ENCODE measurements at places on chromosomes 6 and 20.
A peak's percentile ranks its signal among the peaks of the same experiment; 100 is the strongest.

GRCh38 chr6:115004204-115004603, 661.4 kb upstream of the HS3ST5 start:
- no peak for DNase-seq

GRCh38 chr20:23346002-23346401, 4.6 kb upstream of the NXT1 start:
- no peak for DNase-seq

DNA sequence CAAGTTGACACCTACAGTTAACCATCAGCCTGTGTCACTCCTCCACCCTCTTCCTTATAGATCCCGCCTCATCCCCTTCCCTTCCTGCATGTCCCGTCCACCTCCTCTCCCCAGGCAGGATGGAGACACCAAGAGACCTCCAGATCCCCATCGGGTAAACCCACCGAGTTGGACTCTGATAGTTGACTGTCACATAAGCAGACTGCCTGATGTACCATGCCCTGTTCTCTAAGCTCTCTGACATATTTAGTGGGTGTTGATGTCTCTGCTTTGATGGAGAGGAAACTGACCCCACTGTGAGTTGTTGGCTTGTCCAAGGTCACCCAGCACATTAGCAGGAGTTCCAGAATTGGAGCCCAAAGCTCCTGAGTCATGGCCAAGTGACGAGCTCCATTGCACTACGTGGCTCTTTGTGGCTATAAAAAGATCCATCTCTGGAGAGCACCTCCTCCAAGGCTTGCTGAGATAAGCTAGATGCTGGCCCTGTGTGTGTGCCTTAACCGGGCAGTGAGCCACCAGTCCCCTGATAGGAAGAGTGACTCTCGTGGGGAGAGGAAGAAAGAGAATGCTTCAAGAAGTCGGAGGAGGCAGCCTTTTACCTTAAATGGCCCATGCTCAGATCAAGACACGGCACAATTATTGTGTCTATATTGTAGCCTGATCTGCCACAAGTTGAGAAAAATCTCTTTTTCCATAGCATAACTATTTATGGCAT, 236.0 kb upstream of the ECI2 start:
- DNase-seq: no peak

DNA sequence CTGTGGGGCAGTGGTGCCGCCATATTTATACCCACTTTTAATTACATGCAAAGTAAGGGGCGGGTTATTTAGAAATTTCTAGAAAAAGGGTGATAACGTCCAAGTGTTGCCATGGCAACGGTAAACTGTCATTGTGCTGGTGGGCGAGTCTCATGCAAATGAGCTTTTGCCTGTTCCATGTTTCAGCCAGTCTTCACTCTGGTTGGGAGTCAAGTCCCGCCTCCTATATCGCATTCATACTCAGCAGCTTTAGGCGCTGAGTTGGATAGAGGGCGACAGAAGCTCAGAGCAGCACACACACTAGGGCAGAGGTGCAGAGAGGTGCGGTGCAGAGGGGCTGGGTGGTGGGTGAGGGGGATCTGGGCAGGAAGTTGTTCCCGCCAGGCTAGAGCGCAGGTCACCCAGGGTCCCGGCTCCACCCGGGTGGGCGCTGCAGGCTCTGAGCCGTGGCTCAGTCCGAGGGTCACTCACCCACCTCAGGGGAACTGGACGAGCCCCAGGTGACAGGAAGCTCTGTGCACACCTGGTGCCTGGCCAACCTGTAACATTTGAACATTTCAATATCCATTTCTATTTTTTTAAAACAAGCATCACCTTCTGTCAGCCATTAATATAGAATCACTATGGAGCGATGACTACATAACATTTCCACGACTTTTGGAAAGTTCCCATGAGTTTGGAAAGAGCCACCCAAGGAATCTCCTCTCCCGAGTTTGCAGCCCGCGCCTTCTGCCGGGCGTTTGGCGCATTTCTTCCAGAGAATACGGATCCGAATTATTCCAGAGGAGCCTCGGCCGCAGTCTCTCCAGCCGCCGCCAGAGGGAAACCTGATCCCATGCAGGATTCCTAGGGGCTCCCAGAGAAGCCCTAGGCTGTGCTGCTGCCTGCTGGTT, 89.1 kb upstream of the PHACTR3 start:
- no peak for DNase-seq

- DNase-seq: no peak
Measured at GRCh38 chr6:50899306-50899870, 80.7 kb downstream of the TFAP2B start.

- no peak for DNase-seq
Measured at GRCh38 chr6:24699521-24700359, 19.2 kb downstream of the C6orf62 start.

GRCh38 chr20:41693136-41693979, 75.2 kb upstream of the CHD6 start:
- DNase-seq: peak; percentile 57

GRCh38 chr6:140677781-140678528, 1303.5 kb upstream of the CITED2 start:
- DNase-seq: no peak

GRCh38 chr20:34968042-34968775, 12.5 kb downstream of the MYH7B start:
- no peak for DNase-seq

GRCh38 chr6:113481910-113482309, 375.2 kb upstream of the MARCKS start:
- no peak for DNase-seq

GRCh38 chr6:83735461-83735860, 26.6 kb upstream of the SNAP91 start:
- DNase-seq: no peak

GRCh38 chr6:121961619-121962125, 437.8 kb upstream of the HSF2 start:
- DNase-seq: no peak

- no peak for DNase-seq
Measured at GRCh38 chr6:45323656-45324224, 4.4 kb upstream of the RUNX2 start.

DNA sequence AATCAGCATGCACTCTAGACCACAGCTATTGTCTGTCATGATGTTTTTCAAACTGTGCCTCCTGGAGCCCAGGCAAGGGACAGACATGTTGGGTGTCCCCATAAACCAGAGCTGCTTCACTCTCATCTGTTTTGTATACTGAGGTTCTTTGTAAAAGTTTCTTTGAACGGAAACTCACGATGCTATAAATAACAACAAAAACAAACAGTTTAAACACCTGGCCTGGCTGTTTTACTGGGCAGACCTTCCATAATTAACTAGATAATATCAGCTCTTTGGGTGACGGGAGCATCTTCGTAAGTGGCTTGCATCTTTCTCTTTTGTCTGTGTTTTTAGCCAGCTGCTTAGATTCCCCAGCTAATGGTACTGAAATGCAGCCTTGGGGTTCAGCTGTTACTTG, 190.3 kb downstream of the ZDHHC14 start:
- DNase-seq: no peak

- no peak for DNase-seq
Measured at GRCh38 chr6:18488526-18489270, 101.5 kb downstream of the RNF144B start.

GRCh38 chr6:139355777-139356445, 18.5 kb downstream of the CITED2 start:
- no peak for DNase-seq

DNA sequence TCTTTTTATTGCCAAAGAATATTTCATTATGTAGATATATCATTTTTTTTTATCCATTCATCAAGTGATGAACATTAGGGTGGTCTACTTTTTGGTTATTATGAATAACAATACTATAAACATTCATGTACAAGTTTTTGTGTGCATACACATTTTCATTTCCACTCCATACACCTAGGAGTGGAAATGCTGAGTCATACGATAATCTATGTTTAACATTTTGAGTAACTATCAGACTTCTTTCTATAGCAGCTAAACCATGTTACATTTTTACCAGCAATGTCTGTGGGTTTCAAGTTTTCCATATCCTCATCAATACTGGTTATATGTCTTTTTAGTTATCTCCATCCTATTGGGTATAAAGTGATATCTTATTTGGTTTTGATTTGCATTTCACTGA, 65.7 kb downstream of the PRSS35 start:
- no peak for DNase-seq

- no peak for DNase-seq
Measured at GRCh38 chr6:107656401-107656800, 166.5 kb downstream of the SOBP start.

DNA sequence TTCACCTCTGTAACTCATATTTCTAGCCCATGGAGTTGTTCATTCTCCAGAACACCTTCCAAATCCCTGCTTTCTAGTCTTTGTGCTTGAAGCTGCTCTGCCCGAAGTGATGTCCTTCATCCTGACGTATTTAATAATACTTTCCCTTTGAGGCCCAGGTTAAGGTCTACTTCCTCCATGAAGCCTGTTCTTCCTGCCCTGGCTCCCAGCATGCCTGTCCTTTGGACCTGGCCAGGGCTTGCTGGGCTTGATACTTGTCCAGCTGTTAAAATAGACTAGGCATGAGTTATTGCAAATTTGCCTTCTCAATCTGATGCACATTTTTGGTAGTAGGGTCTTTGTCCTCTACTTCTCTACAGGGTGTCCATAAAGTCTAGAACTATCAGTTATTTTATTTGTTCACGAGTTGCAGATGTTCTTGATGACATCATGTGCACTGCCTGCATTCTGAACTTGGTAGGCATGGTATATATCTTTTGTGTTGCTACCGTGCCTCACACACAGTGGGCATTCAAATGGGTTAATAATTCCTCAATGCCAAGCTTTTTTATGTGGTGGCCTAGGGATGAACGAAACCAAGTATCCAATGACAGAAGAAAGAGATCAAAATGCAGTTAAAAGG, 3.1 kb upstream of the MAP7 start:
- DNase-seq: no peak

GRCh38 chr6:170280689-170281045, 10.2 kb downstream of the DLL1 start:
- DNase-seq: no peak

DNA sequence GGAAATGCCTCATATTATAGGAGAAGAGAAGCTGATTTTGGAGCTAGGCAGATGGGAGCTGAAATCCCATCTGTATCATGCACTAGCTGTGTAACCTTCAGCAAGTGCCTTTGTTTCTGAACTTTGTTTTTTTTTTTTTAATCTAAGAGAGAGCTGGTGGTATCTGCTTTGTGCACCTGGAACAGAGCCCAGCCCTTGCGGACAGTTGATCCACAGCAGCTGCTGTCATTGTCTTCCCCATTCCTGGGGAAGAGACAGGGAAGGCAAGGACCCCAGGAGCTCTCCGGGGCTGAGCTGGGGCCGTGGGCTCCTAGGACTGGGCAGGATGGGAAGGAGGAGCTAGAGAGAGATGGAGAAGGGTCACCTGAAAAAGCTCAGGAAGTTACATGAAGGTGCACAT, 92.1 kb downstream of the SYNJ2 start:
- no peak for DNase-seq

DNA sequence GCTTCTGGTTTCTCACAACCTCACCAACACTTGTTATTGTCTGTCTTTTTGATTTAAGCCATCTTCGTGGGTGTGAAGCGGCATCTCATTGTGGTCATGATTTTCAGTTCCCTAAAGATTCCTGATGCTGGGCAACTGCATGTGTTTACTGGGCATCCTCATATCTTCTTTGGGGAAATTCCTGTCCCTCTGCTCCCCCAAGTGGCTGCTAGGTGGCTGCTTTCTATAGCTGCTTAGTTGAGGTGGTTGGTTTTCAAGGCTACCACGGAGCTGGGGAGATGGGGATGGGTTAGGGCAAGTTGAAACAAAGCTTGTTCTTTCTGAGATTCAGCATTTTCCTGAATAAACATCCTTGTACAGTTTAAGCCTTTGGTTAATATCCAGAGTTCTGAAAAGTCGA, 403.9 kb upstream of the SULF2 start:
- no peak for DNase-seq

GRCh38 chr6:3081960-3082359, 13.7 kb downstream of the RIPK1 start:
- DNase-seq: no peak

- DNase-seq: no peak
Measured at GRCh38 chr6:39932386-39932910, 1.8 kb downstream of the MOCS1 start.

DNA sequence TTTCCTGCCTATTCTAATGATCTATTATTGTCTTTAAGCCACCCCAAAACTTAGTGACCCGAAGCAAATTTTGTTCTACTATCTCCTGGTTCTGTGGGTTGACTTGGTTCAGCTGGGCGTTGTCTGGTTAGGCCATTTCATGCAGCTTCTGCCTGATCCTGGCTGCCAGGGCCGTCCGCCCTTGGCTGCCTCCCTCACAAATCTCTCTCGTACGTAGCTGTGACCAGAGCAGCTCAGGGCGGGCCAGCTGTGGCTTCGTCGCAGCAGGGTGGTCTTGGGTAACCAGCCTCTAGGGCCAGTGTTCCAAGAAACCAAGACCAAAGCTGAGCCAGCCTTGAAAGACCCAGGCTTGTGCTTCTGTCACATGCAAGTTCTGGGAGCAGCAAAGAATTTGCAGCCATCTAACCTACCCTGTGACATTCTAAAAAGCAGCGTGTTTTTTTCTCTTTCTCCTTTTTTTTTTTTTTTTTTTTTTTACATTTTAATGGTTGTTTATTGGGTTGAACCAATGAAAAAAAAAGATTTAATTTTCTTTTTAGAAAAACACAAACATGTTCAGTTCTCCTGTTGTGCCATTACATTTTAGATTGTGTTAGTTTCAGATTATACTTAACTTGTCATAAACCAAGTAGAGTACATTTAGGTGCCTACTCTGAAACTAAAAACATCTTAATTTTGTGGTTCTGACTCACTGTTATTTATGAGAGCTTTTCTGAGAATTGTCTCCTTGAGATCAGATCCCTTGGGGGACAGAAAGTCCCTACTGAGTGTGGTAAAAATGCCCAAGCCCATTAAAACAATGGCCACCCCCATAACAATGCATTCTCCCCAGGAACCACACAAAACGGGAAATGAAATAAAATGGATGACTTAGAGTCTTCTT, 83.9 kb downstream of the ZDHHC14 start:
- no peak for DNase-seq

- no peak for DNase-seq
Measured at GRCh38 chr6:25698631-25699030, 46.6 kb downstream of the SCGN start.

DNA sequence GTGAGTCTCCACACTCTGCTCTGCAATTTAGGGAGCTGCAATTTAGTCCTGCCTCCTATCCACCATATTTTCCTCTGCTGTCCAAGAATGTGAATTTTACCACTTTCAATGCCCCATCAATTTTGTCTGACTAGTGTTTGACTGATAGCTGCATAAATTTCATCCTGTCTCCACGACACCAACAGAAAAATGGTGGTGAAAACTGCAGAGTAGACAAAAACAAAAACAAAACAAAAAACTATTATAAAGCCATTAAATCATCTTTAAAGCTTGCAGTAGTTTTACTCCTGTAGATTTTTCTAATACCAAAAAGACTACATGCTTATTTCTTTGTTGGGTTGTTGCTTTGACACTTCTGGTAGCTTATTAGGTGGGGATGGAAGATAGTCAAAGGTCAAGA, 322.0 kb downstream of the PAX1 start:
- no peak for DNase-seq
